ENCODE measurements at places on chromosomes 6 and 20.

DNA sequence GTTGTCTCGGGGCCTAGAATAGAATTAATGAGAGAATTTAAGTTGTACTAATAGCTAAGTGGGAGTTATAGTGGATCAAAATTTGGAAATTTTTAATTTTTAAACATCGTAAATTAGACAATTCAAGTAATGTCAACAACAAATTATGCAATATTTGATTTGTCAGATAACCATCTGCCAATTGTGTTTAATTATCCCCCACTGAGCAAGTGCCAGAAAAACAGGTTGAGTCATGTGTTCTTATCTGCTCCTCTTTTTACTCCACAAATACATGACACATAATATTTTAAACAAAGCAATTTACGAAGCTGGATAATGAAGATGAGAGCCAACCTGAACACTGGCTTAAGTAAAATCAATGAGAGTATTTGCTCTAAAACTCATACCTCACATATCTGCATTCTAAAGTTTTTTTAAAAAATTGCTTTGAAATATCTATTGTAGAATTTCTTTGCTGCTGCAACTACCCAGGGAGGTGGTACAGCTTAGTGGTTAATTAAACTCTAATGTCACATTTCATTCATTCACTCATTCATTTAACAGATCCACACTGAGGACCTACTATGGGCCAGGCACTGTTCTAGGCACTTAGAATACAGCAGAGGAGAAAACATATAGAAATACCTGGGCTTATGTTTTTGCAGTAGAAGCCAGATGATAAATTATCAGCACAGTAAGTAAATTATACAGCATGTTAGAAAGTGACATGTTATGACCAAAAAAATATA is 57.1 kb upstream of the MAP7 start:
- no peak for DNase-seq

DNA sequence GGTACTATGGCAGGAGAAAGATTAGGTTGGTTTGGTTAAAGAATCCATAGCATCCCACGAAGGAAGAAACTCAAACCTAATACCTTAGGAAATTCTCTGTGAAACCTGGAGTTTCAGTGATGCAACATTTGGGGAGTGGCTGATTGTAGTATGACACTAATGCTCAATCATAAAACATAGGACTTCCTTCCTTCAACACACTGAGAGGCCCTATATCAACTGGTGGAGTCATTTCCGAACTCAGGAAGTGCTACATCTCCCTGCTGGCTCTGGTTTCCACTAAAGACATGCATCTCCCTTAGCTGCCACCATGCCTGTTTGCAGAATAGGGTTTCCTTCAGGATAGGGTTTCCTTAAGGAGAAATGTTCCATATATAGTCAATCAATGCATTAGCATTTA is 5.2 kb upstream of the MANEA start:
- DNase-seq, result no peak

DNA sequence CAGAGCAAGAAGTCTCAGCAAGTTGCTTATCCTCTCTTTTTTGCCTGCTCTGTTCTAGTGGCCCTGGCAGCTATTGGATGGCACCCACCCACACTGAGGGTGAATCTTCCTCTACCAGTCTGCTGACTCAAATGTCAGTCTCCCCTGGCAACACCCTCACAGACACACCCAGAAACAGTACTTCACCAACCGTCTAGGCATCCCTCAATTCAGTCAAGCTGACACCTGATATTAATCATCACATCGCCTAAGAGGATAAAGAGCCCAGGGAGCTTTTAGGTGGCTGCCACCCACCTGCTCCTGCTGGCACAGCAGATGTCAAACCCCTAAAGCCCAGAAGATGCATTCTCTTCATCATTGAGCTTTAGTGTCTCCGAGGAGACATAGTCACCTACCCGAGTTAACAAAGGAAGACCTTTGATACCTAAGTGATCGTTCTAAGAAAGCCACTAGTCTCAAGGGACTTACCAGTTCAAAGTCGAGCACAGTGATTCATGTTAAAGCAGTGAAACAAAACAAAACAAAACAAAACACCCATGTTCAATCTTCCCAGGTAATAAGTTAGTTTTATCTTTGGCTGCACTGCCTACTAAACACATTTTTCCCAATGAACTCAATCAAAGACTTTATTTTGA is 97.7 kb upstream of the KCNQ5 start:
- DNase-seq, result no peak

DNA sequence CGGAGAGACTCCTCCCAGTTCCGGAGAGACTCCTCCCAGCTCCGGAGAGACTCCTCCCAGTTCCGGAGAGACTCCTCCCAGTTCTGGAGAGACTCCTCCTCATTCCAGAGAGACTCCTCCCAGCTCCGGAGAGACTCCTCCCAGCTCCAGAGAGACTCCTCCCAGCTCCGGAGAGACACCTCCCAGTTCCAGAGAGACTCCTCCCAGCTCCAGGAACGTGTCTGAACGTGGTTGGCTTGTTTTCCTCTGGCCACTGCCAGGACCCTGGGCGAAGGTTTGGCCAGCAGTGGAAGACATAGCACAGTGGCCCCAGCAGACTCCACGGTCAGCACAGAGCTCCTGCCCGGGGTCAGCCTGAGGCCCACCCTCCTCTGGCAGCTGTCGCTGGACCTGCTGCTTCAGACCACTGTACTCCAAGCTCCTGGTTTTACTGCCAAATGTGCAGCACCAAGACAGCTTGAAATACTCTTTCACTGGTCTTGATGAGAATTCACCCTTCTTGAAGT is 122.3 kb upstream of the AFDN start:
- DNase-seq, result no peak

- no peak for DNase-seq
Measured at GRCh38 chr20:20227013-20227571, 140.8 kb upstream of the INSM1 start.

- no peak for DNase-seq
Measured at GRCh38 chr6:46419576-46420002, 71.7 kb downstream of the RCAN2 start.

DNA sequence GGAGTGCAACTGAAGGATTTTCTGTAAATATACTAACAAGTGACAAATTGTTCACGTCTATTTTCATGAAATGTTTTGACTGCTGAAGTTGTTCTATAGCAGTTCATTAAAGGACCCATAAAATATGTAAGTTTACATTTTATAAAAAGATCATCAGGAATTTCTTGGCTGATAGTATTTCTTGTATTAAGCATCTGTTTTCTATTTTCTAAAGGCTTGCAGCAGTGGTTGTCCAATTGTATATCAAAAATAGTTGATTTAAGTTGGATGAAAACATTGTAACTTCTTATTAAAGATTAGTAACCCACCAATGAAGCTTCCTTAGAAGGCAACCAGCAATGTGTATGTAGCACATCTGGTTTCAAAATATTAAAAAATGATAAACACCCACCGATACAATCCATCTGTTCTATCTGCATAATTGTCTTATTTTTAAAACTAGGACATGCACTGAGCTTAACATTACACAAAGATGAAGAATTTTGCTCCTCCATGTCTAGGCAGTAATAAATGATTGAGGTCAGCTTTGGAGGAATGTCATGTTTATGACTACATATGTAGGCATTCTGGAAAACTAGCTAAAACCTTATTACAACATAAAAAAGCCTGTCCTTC is 301.3 kb upstream of the TCF21 start:
- DNase-seq, result no peak

DNA sequence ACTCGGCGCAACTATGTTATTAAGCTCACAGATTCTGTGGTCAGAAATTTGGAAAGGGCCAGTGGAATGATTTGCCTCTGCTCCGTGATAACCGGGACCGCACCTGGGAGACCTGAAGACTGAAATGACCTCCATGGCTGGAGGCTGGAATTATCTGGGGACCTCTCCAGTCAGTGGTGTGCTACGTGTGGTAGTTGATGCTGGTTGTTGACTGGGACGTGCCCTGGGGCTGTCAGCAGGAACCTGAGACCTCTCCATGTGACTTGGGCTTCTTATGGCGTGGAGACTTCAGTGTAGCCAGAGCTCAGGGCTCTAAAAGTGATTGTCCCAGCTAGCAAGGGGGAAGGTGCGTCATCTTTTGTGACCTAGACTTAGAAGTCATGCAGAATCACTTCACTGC is 50.3 kb downstream of the CHMP4B start:
- DNase-seq, result no peak

GRCh38 chr6:108574457-108575141 is 13.9 kb downstream of the FOXO3 start:
- DNase-seq, result no peak

GRCh38 chr6:57087916-57088315 is 2.1 kb upstream of the ZNF451 start:
- no peak for DNase-seq

Data from stimulated activated CD8-positive, alpha-beta memory T cell treated with anti-CD3 and anti-CD28 coated beads, Interleukin-12 subunit alpha, Interleukin-12 subunit beta, amount 100 ng/mL, for 4 hours (primary cell).